Lower leg skin (tissue), 4 donors: ENCODE measurements at places on chromosomes 5 and 9.

DNA sequence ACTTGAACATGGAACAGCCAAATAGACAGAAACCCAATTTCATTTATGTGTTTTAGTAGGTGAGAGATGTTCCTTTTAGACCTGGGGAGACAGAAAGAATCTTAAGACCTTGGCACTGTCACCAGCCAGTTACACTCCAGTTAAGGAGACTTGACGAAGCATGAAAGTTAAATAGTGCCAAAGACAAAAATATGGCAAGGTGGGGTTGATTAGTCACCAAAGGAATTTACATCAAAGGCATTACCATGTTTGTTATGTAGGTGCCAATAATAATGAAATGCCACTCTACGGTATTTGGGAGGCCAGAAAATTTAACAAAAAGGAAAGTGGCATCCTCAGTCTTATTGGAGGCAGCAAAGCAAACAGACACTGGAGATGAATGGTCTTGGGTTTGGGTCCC lies 9.2 kb upstream of the IL12B start:
- no peak for DNase-seq

DNA sequence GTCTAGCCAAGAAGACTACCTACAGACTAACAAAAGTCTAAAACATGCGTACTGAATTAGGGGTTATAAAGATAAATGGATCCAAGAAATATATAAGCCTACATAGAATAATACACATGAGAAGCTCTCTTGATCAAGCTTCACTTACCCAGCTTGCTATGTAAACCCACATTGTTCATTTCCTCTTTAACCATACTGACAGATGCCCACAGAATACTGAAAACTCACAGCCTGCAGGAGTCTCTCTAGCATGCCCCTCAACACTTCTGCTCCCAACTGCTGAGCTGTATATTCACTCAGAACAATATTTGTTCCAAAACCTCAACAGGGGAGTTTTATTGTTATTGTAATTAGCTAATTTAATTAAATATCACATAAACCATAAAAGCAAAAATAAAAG lies 52.4 kb downstream of the RFX3 start:
- DNase-seq, result no peak

DNA sequence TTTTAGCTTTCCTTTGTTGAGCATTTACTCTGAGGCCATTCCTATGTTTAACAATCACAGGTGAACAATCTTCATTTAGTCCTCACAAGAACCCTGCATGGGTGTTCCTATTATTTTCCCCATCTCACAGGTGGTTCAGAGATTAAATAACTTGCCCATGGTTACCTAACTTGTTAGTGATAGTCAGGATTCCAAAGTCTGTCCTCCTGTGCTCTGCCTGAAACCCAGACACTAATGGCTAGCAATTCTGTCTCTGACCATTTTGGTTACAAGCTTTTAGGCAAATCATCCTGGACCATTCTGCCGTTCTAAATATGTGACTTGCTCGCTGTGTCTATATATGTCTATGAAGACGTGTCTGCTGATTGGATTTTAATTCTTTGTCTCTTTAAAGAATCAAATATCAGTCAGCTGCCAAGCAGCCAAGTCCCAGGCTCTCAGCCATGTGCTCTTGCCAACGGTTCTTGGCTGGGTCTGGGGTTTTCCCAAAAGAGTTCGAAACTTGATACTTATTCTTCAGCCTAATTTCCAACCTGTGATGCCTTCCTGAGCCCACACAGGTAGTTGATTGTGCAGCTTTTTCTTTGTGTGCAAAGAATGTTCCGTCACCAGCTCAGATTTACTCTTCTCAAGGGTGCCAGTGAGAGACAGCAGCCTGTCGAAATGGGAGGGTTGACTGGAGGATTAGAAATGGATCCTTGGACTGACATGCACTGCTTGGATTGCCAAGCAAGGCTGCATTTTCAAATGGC lies 121.7 kb downstream of the NREP start:
- DNase-seq, result no peak

GRCh38 chr5:114097570-114097969 lies 264.3 kb upstream of the KCNN2 start:
- DNase-seq, result no peak

GRCh38 chr9:128389395-128390149 lies 18.4 kb downstream of the URM1 start:
- DNase-seq, result no peak

- no peak for DNase-seq
These were observed 58.3 kb downstream of the GLIS3 start for GRCh38 chr9:4241552-4241951.

DNA sequence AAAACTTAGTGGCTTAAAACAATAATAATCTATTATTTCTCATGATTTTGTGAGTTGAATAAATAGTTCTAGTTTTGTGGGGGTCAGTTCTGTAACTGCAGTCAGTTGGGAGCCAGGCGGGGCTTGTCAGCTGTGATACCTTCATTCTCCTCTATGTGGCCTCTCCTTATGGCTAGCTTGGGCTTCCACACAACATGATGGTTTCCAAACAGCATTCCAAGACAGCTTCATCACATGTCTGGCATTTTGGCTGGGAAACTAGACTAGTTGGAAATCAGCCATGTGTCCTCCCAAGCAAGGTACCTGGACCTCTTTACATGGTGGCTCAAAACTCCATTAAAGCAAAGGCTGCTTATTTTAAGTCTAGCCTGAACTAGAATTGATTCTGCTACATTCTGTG lies 61.4 kb upstream of the RANBP3L start:
- DNase-seq, result no peak

GRCh38 chr5:351084-351920 lies 29.8 kb downstream of the AHRR start:
- no peak for DNase-seq

DNA sequence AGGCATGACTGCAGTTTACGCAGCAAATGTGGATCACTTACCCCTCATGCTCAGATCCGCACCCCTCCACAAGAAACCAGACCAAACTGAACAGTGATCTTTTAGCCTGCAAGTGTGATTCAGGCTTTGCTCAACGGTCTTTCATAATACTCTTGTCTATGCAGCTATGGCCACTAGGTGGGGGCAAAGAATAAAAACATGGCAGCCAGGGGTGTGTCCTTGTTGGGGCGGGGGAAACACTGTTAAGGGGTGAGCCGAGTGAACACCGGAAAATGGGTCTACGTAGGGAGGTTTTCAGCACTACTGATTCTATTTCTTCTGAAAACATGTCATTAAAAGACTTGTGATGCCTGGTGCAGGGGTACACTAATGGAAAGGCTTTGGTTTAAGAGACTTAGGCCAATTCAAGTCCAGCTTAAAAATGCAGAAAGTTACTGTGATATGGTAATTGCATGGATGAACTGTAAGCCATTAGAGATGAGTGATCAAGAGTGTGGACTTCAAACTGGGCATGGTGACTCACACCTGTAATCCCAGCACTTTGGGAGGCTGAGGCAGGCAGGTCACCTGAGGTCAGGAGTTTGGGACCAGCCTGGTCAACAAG lies 49.9 kb upstream of the GPR151 start:
- DNase-seq, result no peak

DNA sequence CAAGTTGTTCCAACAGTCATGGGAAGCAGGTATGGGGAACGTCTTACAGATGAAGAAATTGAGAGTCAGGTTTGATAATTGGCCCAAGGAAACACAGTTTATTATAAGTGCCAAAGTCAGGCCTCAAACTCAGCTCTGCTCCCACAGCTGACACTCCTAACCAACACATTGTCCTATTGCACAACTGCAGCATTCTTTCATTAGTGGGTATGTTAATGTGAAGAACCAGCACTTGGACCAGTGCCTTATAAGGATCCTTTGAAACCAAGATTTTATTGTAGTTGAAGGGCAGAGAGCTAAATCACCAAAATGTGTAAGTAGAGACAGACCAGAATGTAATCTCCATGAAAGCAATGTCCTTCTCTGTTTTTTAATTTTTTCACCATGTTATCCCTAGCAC lies 56.1 kb downstream of the GRIA1 start:
- no peak for DNase-seq

GRCh38 chr9:69645488-69645887 lies 26.7 kb downstream of the APBA1 start:
- peak; percentile 86 for DNase-seq

DNA sequence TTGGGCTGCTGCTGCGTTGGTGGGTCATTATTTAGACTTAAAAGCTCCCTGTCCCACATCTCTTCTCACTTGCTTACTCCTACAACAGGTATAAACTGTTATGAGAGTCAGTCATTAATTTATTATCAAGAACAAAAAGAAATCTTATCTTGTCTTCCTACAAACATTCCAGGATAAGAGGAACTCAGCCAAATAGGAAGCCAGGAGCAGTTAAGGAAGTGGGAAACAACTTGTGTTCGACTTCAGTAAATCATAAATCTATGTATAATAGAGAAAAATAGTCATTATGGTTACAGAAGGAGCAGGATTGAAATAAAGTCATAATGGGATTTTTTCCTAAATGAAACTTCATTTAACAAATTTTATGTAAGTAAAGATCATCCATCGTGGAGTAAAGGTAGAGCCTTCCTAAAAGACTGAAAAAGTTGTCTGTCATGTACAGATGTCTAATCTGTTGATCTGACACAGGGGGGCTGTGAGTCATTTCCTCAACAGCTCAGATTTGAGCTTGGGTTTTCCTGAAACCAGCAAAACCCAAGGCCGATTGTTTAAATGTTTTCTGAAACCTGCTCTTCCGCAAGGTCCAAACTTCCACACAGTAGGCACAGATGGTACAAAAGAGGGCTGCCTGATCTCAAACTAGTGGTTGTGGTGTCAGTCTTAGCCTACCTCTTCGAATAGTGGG lies 25.3 kb upstream of the LRRTM2 start:
- DNase-seq, result no peak

GRCh38 chr5:72711351-72711750 lies 105.1 kb upstream of the TNPO1 start:
- no peak for DNase-seq

DNA sequence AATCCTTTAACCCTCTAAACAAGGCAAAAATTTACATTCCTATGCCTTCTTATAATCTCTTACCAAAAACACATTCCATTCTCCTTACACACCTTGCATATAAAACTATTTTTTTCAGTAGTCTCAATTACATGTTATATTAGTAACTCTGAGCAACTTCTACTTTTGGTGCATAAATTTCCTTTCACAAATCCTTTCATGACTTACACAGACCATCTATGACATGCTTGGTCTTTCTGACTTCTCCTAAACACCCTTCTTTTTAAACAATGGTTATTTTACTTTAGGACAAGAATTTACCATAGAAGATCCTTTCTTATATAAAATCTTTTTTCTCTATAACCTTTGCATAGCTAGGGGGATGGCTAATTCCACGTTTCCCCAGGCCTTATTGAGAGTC lies 208.0 kb upstream of the ARRDC3 start:
- DNase-seq, result no peak

GRCh38 chr5:980966-981365 lies 27.6 kb upstream of the NKD2 start:
- no peak for DNase-seq

DNA sequence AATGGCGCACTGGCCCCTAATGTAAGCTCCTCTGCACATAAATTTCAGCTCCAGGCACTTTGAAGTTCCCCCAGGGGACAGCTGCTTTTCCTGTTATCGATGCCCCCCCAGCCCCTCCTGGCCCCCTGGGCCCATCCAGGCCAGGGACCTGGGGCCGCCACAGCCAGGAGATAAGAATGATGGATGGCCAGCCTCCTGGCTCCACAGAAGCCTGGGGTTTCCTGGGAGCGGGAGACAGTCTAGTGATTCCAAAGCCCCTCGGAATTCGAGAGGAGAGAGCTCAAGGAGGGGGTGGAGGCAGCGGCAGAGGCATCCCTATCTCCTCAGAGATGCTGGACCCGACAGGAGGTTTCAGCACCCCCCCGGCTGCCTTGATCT lies 98.4 kb upstream of the HAND1 start:
- peak; percentile 65 for DNase-seq

DNA sequence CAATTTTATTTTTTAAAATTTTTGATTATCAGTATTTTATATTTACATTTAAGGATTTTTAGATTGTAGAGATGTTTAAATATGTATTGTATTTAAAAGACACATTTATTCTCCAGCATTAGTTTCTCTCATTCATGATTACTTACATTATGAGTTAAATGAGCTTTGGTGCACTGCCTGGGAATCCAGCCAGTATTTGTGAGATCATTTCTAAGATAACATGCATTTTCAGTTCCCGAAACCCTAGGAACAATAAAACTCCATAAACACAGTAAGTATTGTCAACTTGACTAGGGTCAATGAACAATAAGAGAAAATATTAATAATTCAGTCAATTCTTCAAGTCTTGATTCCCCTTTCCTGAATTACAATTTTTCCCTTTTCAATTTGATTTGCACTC lies 403.3 kb downstream of the PLK2 start:
- no peak for DNase-seq

DNA sequence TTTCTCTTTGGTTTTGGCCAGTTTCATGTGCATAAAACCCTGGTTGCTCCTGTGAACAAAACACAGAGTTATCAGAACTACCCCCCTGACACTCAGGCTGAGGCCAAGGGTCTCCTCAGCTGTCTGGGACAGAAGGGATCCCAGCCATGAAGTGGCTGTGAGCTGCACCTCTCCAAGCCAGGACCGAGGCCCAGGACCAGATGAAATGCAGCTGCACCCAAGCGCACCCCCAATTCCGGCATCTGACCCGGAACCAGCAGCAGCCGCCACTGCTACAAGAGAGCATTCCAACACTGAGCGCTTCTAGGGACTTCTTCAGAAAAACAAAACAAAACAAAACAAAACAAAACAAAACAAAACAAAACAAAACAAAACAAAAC lies 16.0 kb upstream of the SLC25A51 start:
- DNase-seq, result peak; percentile 80

- peak; percentile 96 for DNase-seq
These were observed 30.3 kb downstream of the FGF1 start for GRCh38 chr5:142655339-142656267.

DNA sequence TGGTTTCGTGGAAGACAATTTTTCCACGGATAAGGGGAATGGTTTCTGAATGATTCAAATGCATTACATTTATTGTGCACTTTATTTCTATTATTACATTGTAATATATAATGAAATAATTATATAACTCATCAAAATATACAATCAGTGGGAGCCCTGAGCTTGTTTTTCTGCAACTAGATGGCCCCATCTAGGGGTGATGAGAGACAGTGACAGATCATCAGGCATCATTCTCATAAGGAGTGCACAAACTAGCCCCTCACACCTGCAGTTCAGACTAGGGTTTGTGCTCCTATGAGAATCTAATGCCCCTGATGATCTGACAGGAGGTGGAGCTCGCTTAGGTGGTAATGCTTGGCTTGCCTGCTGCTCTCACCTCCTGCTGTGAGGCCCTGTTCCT lies 6.4 kb downstream of the ISCA1 start:
- DNase-seq, result no peak

- no peak for DNase-seq
These were observed 14.8 kb downstream of the ACO1 start for GRCh38 chr9:32399110-32399815.

- no peak for DNase-seq
These were observed 93.1 kb upstream of the ITGA1 start for GRCh38 chr5:52694648-52695047.

- no peak for DNase-seq
These were observed 130.4 kb downstream of the OLFM1 start for GRCh38 chr9:135217836-135218235.

DNA sequence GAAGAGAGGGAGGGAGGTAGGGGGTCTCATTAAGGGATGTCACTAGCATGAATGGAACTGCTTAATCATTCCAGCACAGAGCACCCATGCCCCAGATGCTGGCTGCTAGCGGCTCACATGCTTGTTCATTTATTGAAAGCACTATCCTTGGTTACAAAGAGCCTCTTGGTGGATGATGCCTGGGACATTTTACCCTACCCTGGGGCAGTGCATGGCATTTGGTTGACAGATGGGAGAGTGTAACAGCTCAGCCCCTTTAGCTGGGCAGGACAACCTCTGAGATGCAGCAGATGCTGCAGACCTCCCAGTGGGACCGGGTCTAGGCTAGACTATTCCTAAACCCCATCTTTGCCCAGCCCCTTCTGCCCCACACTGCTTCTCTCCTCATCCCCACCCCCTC lies 46.9 kb upstream of the TCERG1 start:
- DNase-seq, result no peak
